ENCODE measurements at places on chromosomes 16 and 17.

GRCh38 chr16:10865991-10866966 lies 10.7 kb upstream of the CIITA start:
- DNase-seq = no peak

GRCh38 chr16:70788668-70789594 lies 12.0 kb downstream of the VAC14 start:
- DNase-seq = no peak

DNA sequence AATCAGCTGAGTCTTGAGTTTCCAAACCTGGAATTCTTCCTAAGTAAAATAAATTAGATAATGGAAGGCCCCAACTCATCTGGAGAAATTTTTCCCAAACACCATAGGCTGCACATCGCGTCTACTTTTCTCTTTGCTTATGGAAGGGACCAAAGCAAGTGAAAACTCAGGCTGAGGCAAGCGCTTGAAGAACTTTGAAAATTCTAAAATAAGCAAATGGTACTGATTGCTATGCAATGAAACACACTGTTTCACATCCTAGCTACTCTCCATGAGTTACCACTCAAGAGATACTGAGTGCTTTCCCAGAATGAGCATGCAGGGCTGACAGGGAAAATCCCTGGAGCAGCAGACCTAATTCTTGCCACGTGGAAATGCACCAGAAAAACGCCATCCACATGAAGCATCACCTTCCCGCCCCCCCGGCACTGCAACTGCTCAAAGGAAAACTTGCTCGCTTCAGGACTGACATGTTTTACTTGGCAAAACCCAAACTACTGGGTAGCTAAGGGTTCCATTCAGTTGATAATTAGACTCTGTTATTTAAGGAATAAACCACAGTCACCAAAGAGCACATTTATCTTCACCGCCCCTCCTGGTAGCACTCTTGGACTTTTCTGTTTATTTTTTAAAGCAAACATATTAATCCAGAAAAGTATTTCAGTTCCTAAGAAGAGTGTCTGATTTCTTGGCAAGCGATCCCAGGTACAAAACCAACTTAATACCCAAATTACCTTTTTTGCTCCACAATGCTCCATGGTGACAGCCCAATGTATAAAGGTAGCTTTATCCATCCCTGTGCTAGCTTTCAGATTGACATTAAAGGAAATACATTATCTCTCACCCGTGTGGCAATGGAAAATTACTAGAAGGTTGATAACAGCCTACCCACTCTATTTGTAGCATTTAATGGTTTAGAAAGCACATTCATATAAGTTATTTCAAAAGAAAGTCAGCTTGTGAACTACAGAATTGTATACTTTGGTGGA lies 62.5 kb downstream of the WDR59 start:
- no peak for DNase-seq

- DNase-seq = no peak
Observed at GRCh38 chr17:55672585-55673501, 49.8 kb downstream of the TMEM100 start.

- DNase-seq = no peak
Observed at GRCh38 chr17:38428112-38428642, at the start of gene ARHGAP23. TSS of gene ARHGAP23 (plus strand) at chr17:38428464. CDS start at chr17:38428486, 22 bp downstream.

GRCh38 chr16:24346734-24347133 lies 90.6 kb downstream of the CACNG3 start:
- DNase-seq = peak; percentile 11

- DNase-seq = no peak
Observed at GRCh38 chr17:32533296-32533695, 46.5 kb downstream of the CDK5R1 start.

GRCh38 chr16:26857371-26857770 lies 209.4 kb upstream of the C16orf82 start:
- no peak for DNase-seq

GRCh38 chr16:878072-878784 lies 77.7 kb upstream of the GNG13 start:
- peak; percentile 65 for DNase-seq

- no peak for DNase-seq
Observed at GRCh38 chr16:18827890-18828289, 26.5 kb upstream of the ARL6IP1 start.

Data from NCI-H524 (cell line).